ENCODE measurements at places on chromosomes 4 and X.

DNA sequence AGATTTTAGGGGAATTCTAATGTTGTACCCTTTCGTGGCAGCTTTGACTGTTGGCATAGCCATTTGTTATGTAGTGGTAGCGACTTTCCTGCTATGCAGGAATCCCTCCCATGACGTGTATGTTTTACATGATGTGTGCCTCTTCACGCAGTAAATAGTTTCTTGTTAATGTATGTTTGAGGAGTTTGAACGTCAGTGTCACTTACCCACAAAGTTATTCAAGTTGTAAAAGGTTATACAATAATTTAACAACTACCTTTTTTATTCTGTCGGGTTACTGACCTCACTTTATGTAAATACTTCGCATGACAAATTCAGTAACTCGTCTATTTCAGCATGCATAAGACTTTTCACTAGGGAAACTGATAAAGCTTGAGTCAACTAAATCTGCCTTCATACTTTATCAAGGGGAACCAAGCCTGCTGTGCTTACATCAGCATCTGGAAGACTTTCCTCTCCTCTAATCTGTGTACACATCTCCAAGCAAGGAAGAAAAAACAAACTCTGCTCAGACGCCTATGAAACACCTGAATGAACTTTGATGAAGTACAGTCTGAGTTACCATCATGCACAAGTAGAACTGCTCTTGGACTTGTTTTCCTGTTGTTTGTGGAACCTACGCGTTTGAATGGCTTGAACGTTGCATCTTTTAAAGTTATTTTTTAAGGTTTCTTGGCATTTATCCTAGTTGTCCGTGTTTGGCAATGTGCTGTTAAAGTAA is 61.2 kb downstream of the SLC9A6 start:
- DNase-seq: no peak

DNA sequence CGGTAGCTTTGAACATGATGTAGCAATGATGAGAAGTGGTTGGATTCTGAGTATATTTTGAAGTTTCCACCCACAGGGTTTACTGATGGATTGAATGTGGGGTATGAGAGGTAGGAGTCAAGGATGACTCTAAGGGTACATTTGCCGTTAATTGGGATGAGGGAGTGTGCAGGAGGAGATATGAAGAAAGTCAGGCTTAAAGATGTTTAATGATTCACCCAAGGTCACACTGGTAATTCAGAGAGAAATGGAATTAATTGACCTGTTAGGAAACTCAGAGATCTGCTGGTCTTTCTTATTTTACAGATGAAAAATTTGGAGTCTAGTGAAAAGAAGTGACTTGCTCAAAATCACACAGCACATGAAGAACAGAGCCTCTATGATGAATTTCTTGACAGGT is 390.7 kb downstream of the GBA3 start:
- no peak for DNase-seq

GRCh38 chrX:94051926-94052325 is 377.9 kb downstream of the FAM133A start:
- no peak for DNase-seq

GRCh38 chr4:173214661-173215060 is 46.0 kb downstream of the GALNT7 start:
- DNase-seq: no peak

GRCh38 chrX:15391850-15392249 is 7.6 kb upstream of the VEGFD start:
- DNase-seq: no peak

DNA sequence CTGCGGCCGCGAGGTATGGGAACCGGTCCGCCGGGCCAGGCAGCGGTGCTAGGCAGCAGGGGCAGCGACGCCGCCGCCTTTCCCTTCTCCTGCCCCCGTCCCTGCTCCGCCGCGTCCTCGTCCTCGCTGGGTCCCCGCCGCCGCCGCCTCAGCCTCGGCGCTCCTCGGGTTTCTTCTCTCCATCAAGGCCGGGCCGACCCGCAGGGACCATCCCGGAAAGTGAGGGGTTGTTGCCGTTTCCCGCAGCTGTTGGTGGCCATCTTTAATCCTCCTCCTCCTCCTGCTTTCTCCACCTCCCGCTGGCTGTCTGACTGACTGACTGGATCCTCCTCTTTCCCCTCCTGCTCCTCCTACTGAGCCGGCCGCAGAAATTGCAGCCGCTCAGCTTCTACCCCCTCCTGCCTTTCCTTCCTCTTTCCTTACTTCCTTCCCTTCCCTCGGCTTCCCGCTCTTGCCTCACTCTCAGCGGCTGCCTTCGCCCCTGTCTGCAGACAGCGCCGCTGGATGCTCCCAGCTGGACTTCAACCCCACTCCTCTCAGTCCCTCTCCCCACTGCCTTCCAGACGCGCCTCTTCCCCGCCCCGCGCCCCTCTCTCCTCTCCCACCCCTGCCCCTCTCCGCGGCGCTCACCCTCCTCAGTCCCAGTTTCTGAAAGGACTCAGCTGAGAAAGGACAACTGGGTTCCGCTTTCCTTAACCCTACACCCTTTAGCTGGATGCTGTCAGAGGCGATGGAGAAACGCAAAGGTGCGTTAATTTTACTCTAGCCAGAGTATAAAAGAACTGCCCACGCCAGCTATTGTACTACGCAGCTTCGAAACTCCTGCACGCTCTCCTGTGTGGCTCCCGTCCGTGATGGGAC is at the start of gene WDFY3:
WDFY3 (minus strand) TSS at position 309 of the 861 bp plus-strand sequence. CDS start 106,099 bp downstream, outside the sequence.
- DNase-seq: peak; percentile 54

DNA sequence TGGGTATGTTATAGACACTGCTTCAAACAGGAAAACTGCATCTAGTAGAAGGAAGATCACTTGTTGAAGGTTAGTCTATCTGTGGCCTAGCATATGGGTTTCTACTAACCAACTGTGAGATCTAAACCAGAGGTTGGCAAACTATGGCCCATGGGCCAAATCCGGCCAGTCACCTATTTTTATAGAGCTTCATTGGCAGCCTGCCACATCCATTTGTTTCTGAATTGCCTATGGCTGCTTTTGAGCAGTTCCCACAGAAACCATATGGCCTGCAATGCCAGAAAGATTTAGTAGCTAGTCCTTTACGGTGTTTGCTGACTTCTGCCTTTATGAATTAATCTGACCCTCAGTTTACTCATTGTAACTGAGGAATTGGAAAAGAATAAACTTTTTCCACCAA is 71.1 kb downstream of the MID1 start:
- DNase-seq: no peak
